ENCODE measurements at places on chromosomes 11 and 22. TPM values are rescaled to one million over a fixed set of nuclear protein-coding genes. Genes with fewer than 3 reads are reported as not detected.

Gene CCDC15
- 3.7 TPM for total RNA-seq

Gene MIAT
- total RNA-seq = 110 TPM

GRCh38 chr11:62428871-62429560 is 10.2 kb downstream of the SCGB1A1 start:
- DNase-seq = no peak

Gene IL17REL
- under 0.01 TPM for total RNA-seq

DNA sequence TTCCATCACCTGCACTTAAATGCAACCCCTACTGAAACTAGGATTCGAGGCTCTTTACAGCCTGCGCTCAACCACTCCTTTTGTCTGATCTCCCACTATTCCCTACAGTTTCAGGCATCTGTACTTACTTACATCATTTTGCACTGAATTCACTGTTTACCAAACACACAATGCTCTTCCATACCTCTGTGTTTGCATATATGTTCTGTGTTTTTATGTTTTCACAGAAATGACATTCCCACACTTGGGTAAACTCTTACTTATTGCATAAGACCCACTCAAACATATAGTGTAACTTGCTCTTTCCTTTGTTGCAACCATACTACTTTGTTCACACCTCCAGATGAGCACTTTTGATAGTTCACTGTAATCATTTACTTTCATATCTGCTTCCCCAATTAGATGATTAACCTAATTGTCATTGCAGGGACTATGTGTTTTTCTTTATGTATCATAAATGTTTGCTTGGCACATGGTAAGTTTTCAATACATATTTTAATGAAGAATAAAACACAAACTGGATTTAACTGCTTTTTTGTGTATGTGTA is 54.6 kb downstream of the ZBTB44 start:
- no peak for DNase-seq

Gene TOB2
- total RNA-seq = 10.2 TPM

Gene EMID1
- total RNA-seq = 33.8 TPM

- no peak for DNase-seq
These were observed 403.6 kb downstream of the NXPE2 start for GRCh38 chr11:115081972-115082371.

- DNase-seq = no peak
These were observed 548.1 kb downstream of the CNTN5 start for GRCh38 chr11:99568808-99569207.

Data from frontal cortex (tissue), 4 donors.